ENCODE measurements at places on chromosomes 6 and 20. TPM values are rescaled to one million over a fixed set of nuclear protein-coding genes. Genes with fewer than 3 reads are reported as not detected.

DNA sequence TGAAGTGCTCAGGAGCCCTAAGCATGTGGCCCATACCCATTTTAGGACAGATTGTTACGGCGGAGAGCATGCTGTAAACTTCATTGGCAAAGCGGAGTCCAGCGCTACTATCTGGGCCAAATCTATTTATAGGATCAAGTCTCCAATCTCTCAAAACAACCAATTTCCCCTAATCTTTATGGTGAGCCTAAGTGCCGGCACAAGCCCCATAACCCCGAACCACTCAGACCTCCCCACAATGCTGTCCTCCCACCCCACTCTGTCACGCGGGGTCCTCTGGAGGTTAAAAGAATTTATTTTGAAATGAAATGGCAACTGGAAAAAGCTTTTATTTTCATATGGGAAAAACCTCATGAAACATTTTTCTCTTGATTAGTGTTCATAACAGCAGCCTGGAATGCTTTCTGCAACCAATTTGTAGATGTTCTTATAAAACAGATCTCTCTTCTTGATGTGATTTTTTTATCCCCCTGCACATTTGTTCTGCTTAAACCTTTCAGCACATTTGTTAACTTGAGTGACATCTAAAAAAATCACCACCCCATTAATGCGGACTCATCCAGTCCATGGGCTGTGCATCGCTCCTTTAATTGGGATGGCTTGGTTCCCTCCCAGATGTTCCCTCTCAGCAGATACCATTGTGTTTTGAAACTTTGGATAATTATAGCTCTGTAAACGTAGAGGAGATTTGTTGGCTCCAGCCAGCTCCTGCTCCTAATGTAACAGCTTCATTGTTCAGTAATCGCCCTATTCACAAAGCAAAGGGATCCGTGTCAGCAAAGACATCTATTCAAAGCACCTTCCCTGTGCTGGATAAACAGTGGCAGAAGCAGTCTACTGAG is 323.6 kb downstream of the CD83 start:
- DNase-seq: no peak

SLC2A10 gene
- total RNA-seq: not detected

- no peak for DNase-seq
Measured at GRCh38 chr6:73062837-73063236, 162.5 kb downstream of the KHDC1L start.

STX16 gene
- 110 TPM for total RNA-seq

GRCh38 chr6:7919871-7920270 is 9.3 kb upstream of the TXNDC5 start:
- no peak for DNase-seq

GRCh38 chr20:54166987-54167662 is 6.7 kb downstream of the CYP24A1 start:
- no peak for DNase-seq

GID8 gene
- 58.0 TPM for total RNA-seq

GRCh38 chr6:79469376-79470246 is 67.6 kb downstream of the LCA5 start:
- DNase-seq: no peak

- DNase-seq: peak; percentile 79
Measured at GRCh38 chr6:45163952-45164766, 164.0 kb upstream of the RUNX2 start.

- no peak for DNase-seq
Measured at GRCh38 chr6:47187893-47188587, 121.7 kb downstream of the TNFRSF21 start.

DNA sequence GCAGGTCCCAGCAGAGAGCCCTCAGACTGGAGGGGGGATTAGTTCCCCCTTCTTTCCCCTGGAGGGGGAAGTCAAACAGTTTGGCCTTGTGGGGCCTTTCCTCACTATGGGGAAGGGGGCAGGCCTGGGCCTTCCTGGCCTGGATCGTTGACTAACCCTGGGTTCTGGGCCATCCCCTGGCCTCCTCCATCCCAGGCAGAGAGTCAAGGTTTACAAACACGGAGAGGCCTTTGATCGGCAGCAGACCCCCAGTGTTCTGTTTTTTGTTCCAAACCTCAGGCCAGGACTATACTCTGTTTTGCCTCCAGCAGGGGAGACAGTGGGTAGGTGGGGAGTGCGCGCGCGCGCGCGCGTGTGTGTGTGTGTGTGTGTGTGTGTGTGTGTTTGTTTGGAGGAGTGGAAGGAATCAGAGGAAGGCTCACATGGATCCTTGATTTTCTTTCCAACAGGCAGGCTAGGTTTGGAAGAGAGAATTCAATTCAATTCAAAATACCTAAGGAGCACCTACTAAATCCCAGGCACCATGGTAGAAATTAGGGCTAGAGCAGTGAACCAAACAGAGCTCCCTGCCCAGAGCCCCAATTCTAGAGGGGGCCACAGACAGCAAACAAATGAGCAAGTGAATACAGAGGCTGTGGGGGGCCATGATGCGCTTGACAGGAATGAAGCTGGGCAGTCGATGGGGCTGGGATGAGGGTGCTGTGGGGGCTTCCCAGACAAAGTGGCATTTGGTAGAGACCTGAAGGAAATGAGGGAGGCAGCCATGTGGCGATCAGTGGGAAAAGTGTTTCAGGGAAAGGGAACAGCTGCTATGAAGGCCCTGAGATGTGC is 14.8 kb downstream of the TP53RK start:
- DNase-seq: no peak
